ENCODE measurements at places on chromosomes 7 and 10.

DNA sequence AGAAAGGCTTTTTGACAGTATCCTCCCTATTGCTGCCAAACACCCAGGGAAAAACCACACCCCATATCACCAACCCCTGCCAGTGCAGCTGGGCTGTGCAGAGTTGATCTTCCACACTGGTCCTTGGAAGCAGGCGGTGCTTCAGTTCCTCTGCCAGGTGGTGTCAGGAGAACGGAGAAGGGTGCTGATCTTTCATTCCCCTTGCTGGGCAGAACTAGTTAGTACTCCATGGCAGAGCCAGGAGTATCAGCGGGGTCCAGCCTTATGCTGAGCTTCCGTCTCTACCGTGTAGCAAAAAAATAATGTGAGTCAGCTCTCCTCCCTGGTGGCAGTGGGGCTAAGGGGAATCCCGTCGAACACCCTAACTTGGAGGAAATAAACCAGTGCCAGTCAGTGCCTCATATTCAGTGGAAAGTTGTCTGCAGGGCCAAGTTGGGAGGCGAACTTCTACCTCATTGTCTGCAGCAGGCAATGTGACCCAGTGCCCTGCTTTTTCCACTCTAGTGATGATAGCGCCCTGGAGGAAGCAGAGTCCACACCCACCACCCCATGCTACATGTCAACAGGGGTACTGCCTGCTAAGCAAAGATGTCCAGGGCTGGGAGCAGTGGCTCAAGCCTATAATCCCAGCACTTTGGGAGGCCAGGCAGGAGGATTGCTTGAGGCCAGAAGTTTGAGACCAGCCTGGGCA lies 175.4 kb downstream of the AUTS2 start:
- peak; percentile 46 for DNase-seq

DNA sequence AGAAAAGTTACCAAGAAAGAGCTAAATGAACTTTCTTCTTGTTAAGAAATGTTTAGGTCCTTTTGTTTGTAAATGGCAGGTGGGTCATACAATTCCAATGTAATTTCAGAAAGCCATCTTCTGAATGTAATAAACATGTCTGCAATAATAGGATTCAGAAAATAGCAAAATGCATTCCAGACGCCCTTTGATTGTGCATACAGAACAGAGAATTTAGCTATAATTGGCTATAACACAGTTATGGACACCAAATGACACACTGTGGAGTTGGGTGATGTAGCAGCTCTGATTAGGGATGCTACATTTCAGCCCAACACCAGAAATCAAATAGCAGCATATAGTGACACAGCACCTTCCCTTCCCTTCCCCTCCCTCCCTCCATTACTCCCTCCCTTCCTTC lies 240.8 kb downstream of the SNX10 start:
- DNase-seq = no peak

DNA sequence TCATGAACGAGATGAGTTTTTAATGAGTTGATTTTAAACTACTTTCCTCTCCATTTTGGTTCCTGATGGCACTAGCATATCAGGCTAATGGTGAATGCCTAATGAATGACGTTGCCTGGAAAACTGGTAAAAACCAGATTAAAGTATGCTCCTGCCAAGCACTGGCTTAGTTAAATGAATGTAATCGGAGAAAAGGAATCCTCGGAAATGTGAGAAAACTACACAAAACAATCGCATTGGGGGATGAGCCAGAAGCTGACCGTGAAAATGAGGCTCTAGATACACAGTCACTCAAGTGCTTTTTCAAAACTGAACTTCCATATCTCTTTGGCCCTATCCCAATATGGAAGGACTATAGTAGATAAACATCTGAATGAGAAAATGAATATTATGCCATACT lies 153.8 kb upstream of the COL1A2 start:
- DNase-seq = no peak

- DNase-seq = no peak
Measured at GRCh38 chr10:97261656-97262055, 30.8 kb downstream of the ARHGAP19 start.

GRCh38 chr7:23333671-23334246 lies 34.6 kb downstream of the MALSU1 start:
- DNase-seq = no peak

GRCh38 chr10:114962441-114962840 lies 24.4 kb downstream of the TRUB1 start:
- DNase-seq = no peak

DNA sequence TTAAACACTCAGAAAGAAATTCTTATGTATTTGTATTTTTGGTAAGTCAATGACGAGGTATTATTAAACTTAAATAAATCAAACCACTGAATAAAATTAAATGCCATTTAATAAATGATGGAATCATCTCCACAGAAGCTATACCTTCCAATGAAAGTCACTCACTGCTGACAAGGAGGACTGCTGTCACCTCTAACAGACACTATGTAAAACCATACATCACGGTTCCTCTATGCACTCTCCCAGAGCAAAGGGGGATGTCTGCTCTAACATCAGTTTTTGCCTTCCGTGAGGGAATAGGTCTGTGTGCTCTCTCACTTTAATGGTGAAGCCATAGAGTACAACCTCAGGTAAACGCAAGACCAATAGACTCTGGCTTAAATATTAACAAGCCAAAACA lies 99.7 kb upstream of the DDC start:
- DNase-seq = no peak

DNA sequence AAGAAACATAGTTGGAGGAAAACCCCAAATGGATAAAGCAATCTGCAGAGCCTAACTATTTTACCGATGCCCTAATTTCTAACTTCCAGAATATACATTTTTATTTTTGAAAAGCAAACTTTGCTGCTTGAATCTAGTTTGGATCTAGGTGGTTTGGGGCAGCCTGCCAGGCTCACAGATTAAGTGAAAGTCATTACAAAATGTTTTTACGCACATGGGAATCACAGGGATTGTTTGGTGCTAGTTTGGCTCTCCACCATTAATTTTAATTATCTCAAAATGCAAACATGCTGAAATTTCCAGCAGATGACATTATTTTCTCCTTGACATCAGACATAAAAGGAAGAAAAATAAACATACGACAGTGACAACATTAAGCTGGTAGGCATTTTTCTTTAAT lies 166.7 kb upstream of the INHBA start:
- no peak for DNase-seq

- DNase-seq = peak; percentile 63
Measured at GRCh38 chr7:106313456-106313901, 28.7 kb upstream of the NAMPT start.

GRCh38 chr7:130216025-130216424 lies 8.4 kb downstream of the SSMEM1 start:
- DNase-seq = no peak

DNA sequence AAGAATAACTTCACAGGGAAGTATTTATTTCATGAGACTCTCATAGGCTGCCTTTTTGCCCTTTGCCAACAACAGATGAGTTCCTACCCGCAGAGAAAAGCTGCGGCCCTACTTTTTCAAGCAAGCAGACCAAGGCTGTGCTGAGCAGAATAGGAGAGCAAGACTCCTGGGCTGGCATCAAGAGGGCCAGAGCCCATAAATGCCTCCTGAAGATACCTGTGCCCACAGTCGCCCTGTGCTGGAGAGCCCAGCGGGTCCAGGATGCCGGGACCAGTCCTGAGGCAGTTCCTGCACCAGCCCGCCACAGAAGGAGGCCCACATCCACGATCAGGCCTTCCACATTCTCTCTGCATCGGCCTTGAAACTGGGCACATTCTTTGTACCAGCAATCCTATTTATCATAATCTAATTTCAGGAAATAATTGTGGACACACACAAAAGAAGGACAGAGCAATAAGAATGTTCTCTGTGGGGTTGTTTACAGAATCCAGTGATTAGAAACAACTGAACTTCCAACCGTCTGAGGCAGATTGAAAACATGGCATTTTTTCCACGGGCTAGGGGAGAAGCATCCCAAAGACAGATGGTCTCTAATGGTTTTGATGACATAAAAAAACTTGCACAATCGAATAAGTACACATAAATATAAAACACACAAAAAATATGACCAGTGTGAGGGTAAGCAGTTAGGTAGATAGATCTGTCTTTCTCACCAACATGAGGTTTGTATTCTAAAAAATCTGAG lies 95.6 kb downstream of the CPXM2 start:
- no peak for DNase-seq

DNA sequence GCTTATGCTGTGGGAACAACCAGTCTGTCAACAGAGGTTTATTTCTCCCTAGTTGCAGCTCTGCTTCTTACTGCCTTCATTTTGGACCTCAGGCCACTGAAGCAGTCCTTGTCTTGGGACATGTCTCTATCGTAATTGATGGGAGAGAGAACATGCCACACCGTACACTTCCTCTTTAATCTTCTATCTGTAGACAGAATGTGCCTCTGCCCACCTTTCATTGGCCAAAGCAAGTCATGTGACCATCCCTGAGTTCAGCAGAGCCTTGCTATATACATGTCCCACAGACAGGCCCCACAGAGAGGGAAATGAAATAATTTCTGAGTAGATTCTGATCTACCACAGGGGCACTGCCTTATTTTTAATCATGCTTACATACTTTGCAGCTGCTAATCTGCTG lies 98.0 kb downstream of the KCND2 start:
- no peak for DNase-seq

GRCh38 chr10:13740461-13740860 lies 153.7 kb downstream of the PRPF18 start:
- DNase-seq = no peak

DNA sequence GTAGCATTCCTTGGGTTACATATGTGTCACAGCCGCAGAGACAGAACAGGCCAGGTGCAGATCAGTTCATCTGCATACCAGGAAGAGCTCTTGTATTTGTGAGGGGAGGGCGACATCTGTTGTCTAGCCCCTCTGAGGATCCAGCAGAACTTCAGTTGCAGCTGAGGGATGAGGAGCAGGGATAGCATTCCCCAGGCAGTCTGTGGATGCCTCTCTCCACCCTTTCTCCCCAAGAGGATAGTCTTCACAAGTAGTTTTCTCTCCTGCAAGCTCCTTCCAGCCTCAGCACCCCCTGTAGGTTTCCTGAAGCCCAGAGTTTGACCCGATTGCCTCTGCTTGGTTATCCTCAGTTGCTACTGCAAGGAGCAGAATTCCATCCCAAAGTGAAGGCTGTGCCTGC lies 2.6 kb downstream of the SCD start:
- no peak for DNase-seq

DNA sequence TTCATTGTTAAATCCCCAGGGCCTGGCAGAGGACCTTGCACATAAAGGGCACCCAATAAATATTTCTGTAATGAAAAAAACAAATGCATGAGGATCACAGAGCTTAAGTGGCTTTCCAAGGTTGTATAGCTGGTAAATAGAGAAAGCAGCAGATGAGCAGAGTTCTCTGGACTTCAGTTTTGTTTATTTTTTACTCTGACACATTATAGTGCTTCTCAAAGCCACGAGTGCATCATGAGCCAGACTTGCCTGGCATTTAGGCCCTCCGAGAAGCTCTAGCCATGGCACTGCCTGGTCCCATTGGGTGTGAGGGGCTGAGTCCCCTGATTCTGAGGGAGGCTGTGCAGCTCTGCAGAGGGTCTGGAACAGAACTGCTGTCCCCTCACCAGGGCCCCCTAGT lies 87.2 kb upstream of the ZNF32 start:
- no peak for DNase-seq

- DNase-seq = no peak
Measured at GRCh38 chr7:50920031-50920635, 137.4 kb upstream of the GRB10 start.

DNA sequence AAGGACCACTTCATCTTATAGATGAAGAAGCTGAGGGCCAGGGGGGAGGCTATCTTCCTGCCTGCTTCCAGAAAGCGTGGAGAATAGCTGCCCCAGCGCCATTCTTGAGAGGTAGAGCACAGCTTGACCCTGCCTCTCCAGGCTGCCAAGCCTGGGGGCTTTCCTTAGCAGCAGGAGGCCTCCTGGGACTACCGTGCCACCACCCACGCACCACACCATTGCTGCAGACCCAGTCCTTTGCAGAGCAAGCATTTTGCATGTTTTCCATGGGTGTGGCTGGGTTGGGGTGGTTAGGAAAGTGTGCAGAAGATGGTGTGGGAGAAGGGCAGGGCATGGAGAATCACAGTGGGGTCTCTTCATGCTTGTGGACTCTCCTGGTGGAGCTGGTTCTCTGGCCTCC lies 64.9 kb downstream of the TBXAS1 start:
- no peak for DNase-seq

DNA sequence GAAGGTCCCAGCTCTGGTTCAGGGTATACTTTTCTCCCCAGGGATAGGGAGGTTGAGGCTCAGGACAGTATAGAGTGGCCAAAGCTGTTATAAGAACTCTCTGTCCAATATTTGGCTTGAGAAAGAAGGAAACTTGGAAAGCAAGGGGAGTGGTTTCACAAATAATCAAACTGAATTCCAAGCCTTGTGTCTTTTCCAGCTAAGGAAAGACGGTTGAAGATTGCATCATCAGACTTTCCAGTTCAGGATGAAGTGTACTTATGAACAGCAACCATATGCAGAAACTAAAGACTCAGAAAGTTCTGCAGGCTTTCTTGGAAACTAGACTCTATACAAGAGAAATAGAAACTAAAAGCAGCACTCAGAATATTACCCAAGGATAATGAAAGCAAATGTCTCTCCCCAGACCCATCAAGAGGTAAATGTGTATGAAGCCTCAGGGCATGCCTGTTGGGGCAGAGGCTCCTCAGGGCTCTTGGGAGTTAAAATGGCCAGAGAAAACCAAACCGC lies 46.4 kb downstream of the RAMP3 start:
- no peak for DNase-seq

GRCh38 chr10:18235477-18235876 lies 95.3 kb downstream of the CACNB2 start:
- peak; percentile 22 for DNase-seq

DNA sequence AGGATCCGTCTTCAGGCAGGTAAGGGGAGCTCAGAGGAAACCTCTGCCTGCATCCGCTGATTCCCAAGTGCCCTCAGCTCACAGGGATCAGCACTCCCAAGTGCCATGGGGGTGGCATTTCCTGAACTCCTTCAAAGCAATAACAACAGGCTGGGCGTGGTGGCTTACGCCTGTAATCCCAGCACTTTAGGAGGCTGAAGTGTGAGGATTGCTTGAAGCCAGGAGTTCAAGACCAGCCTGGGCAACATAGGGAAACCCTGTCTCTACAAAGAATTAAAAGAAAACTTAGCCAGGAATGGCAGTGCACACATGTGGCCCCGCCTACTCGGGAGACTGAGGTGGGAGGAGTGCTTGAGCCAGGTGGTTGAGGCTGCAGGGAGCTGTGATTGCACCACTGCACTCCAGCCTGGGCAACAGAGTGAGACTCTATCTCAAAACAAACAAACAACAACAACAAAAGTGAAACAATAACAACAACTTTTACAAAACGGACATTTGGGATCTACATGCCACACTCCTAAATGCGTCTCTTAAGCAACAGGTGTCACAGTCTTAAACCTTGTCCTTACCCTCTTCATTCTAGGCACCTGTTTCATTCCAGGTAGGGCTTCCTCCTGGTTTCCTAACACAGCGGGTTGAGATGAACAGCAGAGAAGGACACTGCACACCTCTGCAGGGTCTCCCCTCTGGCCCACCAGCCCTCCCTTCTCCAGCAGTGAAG lies 73.8 kb downstream of the PAXIP1 start:
- DNase-seq = no peak

All from T47D (cell line).